CD4-positive, alpha-beta T cell treated with Interleukin-4 for 4 hours (primary cell): ENCODE measurements at places on chromosomes 2 and 18.
A peak's percentile ranks its signal among the peaks of the same experiment; 100 is the strongest.

- DNase-seq, result no peak
Observed at GRCh38 chr2:23695890-23696751, 230.8 kb downstream of the ATAD2B start.

DNA sequence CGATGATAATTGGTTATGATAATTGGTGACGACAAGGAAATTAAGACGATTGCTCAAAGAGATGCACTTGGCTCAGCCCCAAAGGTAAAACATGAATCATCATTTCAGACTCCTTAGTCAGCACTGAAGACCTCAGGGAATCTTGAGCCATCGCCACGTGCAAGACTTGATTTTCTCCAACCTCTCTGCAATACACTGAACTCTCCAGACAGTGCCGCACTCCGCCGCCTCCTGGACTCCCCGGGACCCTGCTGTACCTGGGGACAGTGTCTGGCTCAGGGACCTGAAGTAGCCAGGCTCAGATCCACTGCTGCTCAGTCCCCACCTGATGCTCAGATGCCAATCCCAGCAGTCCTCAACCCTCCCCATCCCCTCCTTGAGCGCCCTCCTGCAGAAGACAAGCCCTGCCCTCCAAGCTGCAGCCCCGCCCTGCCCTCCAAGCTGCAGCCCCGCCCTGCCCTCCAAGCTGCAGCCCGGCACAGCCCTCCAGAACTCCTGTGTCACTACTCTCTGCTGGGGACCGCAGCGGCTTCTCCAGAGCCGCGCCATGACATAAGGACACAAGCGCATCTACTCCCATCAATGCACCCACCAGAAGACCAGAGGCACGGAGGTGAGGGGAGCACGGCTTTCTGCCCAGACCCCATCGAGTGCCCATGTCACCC is 1.1 kb downstream of the TMEM18 start:
- DNase-seq, result peak; percentile 1

- DNase-seq, result no peak
Observed at GRCh38 chr2:236993-237539, 26.8 kb downstream of the SH3YL1 start.

- DNase-seq, result no peak
Observed at GRCh38 chr2:159252905-159253304, 33.6 kb downstream of the WDSUB1 start.

- no peak for DNase-seq
Observed at GRCh38 chr2:168941297-168941696, 40.2 kb downstream of the G6PC2 start.

DNA sequence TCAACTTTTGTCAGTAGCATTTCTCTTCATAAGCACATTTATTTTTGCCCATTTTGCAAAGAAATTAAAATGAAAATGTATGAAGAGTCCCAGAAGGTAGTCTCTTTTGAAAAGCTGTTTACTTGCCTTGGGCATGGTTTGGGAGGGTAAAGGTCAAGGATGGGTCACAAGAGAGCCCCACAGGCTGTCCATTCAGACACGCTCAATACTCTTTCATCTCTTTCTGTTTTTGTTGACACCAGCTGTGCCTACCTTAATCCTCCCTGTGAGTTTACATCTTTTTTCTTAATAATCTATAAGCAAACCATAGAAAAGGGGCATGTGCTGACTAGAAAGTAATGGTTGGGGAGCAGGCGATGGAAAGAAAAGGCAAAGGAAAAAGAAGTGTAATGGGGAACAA is 49.6 kb upstream of the KLF7 start:
- DNase-seq, result no peak

DNA sequence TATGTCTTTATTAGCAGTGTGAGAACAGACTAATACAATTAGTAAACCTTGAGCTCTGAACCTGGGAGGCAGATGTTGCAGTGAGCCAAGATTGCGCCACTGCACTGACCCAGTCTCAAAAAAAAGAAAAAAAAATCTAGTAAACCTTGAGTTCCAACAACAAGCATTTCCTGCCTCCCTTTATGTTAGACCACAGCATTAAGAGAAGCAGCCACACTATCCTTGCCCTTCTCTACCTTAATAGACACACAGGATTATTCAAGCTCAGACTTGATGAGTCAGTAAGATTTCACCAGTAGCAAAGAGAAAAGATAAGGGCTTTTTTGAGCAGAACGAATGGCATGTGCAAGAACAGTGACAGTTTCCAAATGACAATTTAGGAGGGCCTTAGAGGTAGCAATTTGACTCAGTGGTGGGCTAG is 18.0 kb upstream of the GLS start:
- no peak for DNase-seq

GRCh38 chr2:55721596-55722215 is 28.1 kb upstream of the PNPT1 start:
- DNase-seq, result no peak

DNA sequence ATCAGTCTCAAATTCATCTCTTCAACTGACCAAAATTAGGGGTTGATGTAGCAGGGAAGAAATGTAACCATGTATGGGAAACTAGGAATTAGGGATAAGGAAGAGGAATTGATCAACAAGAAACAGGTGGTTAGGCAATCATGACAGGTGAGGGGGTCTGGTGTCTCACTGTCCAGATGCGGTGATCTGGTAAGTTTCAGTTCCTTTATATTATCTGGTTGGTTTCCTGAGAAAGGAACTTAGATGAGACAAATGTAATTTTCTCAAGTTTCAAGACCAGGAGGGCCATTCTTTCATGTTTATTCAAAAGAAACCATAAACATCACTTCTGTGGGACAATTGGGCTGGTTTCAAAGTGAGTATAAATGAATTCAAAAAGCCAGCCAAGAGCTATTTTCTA is 306.2 kb upstream of the KCNJ3 start:
- DNase-seq, result no peak

- DNase-seq, result no peak
Observed at GRCh38 chr2:239081622-239082021, 233.7 kb downstream of the TWIST2 start.

GRCh38 chr18:9047715-9048114 is 54.8 kb upstream of the NDUFV2 start:
- no peak for DNase-seq

DNA sequence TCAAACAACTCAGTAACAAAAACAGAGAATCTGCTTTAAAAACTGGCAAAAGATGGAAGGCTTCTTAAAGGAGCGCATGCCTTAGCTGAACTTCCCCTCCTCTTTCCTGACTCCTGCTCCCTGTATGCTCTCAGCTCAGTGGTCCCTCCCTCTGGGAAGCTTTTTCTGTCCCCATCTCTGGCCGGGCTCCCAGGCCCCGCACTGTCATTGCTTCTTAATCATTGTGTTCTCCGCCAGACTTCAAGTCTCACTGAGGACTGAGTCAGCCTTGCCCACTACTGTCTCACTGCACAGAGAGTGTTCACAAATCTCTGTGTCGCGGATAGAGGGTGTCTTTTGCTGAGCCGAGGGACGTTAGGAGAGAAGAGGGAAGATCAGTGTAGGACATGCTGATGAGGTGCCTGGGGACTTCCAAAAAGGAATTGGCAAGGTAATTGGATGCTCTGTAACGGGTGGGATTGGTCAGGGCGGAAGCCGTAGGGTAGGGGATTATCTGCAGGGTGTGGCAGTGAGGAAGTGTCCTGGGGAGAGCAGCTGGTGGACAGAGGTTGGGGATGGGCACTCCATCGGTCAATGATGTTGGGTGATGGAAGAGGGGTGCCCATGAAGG is 16.2 kb downstream of the TOGARAM2 start:
- DNase-seq, result no peak

DNA sequence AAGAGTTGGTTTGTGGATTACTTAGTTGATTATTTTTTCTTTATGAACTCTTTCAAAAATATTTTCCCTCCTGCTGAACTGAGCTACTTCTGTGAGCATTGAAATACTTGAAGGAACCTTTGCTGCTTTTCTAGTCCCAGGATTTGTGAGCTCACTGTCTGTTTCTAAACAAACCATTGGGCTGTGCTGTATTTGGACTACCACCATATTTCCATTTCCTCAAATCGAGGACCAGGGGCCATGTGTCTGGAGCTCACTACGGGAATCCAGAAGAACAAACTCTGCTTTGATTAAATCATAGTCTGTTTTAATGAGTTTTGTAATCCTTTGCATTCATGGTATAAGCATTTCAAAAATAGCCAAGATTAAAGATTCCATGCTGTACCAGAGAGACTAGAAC is 1.3 kb downstream of the MRPL33 start:
- no peak for DNase-seq

DNA sequence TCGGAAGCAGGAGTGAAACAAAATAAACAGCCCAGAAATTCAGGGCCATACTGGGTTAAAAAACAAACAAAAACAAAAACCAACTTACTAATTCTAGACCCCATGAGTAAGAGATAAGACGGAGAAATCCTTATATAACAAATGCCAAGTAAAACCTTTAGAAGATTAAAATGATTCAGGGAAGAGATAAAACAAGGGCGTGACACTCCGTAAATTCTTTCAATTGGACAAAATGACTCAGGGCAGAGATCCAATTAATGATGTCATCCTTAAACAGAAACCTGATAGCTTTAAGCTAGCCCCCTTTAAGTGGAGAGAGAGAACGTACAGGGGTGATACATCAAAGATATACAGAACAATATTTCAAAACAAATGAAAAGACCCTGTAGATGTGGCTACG is 317.4 kb downstream of the NBAS start:
- DNase-seq, result no peak

GRCh38 chr2:241507430-241508239 is 749 bp downstream of the STK25 start:
- DNase-seq, result peak; percentile 3

GRCh38 chr2:109998-110397 is 63.7 kb upstream of the FAM110C start:
- no peak for DNase-seq

DNA sequence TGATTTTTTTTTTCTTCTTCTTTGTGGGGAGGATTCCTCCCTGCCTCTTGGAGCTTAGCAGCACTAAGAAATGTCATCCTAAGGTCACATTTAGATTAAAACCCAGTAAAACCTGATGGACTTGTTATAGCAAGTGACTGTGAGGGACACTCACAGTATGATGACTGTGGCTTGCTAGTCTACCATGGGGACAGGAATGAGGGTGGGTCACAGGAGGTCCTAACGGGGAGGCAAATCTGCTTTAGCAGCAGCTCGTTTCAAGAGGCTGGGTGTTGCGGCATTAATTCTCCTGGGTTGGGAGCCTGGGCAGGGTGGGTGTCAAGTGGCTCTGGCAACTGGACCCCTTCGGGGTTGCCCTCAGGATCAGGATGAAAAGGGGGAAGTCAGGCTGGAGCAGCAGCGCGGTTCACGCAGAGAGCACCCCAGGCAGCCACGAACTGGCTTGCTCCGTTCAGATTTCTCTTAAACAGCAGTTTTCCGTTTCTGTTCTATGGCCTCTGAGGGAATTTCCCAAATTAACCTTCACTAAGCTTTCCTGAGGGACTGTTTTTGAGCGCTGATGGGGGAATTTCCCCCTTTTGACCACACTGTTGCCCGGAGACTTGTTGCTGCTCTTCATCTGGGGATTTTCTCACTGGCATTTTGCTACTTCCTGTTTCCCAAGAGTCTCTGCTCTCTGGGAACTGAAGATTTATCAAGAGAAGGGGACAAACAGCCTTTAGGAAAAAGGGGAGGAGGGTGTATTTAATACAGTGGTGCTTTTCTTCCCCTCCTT is 59.8 kb upstream of the PELI1 start:
- DNase-seq, result peak; percentile 81

DNA sequence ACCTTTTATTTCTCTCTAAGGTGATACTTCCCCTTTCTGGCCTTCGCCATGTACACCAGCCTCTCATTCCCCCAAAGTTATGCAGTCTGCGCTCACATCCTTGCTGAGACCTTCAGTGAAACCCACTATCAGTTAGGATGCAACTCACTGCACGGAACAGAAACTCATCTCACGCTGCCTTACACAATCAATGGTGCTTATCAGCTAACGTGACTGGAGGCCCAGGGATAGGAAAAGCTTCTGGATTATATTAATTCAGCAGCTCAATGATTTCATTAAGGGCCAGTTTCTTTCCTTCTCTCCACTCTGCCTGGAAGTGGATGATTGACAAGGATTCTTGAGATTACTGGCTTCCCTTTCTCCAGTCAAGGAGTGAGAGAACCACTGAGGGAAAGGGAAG is 44.8 kb downstream of the CDH2 start:
- DNase-seq, result no peak

- DNase-seq, result no peak
Observed at GRCh38 chr2:80322311-80322920, 17.9 kb upstream of the LRRTM1 start.

DNA sequence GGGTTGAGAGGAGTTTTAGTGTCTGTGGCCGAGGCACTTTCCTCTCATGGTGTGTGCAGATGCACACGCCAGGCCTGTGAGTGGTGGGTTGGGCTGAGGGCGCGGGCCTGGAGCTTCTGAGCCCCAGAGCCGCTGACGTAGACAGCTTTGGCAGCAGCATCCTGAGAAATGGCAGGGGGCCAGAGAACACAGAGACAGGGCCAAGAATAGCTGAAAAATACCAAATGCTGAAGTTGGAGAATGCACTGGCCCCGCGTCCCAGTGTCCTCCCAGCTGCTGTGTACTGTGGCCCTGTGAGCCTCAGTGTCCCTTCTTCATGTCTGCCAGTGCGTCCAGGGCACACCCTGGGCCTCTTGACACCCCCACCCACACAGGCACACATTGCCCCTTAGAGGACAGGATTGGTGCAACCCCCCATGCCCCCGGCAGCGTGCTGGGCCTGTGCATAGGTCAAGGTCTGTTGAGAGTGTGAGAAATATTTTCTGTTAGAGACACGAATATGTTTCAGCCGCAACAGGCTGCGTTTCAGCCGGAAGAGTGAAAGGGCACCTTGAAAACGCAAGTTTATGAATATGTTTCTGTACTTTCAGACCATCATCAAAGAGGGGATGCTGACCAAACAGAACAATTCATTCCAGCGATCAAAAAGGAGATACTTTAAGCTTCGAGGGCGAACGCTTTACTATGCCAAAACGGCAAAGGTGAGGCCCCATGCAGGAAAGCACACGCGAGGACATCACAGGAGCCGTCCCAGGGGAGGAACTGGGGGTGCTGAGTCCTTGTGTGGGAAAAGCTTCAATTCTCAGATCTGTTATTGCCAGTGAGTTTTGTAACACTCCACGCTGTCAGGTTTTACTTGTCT is 33.6 kb downstream of the DGKD start:
- DNase-seq, result no peak

GRCh38 chr18:35624146-35624545 is 42.6 kb downstream of the GALNT1 start:
- no peak for DNase-seq

DNA sequence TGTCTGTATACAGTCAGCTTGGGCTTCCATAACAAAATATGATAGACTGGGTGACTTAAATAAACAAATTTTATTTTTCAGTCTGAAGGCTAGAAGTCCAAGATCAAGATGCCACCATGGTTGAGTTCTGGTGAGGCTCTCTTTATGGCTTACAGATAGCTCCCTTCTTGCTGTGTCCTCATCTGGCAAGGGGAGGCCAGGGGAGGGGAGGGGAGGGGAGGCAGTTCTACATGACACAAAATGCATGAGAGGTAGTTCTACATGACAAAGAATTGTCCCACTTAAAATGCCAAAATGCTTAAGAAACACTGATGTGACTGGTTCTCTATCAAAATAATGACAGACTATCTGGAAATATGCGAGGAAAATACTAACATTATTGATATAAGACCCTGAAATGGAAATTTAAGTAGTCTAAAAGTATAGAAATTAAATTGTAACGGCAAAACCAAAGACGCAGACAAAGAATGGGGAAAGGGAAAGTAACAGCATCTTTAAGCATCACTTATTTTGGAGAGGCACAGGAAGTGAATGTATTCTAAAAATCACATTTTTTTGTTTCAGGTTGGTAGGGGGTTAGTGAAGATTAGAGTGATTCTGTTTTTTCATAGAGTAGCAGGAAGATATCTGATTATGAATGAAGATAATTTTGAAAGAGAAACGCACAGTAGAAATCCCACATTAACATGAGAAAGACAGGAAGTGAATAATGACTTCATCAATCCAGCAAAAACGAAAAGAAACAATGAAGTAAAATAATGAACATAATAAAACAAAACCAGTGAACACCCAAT is 131.4 kb downstream of the STRN start:
- peak; percentile 2 for DNase-seq
